ENCODE measurements at places on chromosomes 4 and X. TPM values are rescaled to one million over a fixed set of nuclear protein-coding genes. Genes with fewer than 3 reads are reported as not detected.

Gene CTAG1B
- total RNA-seq = not detected

DNA sequence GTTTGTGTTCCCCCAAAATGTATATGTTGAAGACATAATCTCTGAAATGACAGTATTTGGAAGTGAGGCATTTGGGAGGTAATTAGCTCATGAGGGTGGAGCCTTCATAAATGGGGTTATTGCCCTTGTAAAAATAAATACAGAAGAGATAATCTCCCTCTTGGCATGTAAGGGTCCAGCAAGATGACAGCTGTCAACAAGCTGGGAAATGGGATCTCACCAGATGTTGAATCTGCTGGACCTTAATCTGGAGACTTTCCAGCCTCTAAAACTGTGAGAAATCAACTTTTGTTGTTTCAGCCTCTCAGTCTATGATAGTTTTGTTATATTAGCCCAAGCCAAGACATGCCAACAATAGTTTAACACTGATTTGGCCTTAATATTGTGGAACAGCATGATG is 438.2 kb upstream of the PCDH7 start:
- H3K4me1 ChIP-seq = no peaks in the 10 kb centered on the region
- H3K27ac ChIP-seq = no peak overlapping the region
- H3K36me3 ChIP-seq = no peaks in the 10 kb centered on the region

DNA sequence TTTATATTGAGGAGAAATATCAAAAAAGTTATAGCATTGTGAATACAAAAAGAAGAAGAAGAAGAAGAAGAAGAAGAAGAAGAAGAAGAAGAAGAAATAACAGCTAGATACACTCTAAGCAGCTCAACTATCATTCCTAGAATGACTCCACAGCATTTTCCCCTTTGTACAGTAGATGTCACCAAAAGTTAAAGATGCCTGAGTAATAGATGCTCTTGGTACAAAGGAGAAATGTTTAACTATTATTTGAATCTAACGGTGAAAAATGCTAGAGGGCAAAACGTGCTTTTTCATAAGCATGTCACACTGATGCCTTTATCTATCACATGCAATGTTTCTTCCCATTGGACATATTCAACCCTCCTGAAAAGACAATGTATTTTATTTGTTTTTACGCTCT is 178.4 kb upstream of the GPRIN3 start:
- no peak overlapping the region for H3K27ac ChIP-seq
- no peak for DNase-seq
- H3K4me3 ChIP-seq = no peak overlapping the region
- H3K27me3 ChIP-seq = 0 out of 2 replicates have a peak, but pooled peaks cover 3% of the 10 kb centered on the region

DNA sequence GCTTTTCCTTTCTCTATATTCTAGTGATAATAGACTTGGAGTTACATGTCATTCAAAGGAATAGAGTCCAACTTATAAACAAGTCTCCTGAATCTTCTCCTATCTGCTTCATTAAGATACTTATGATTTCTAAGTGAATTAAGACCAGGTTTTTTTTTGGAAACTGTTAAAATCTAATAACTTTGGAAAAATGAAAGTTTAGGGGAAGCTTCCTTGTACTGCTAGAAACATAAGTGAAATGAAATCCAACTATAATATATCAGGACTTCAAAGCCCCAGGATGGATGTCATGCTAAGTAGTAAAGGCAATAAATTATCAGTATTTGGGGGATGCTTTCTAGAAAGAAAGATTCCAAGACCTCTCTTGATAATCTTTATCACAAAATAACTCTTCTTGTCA is 24.8 kb downstream of the GRIA2 start:
- H3K36me3 ChIP-seq = no peaks in the 10 kb centered on the region
- no peaks in the 10 kb centered on the region for H3K4me1 ChIP-seq
- no peak for DNase-seq
- no peak overlapping the region for H3K4me3 ChIP-seq

- no peaks in the 10 kb centered on the region for H3K27me3 ChIP-seq
- H3K4me3 ChIP-seq = no peak overlapping the region
- no peak for DNase-seq
- H3K27ac ChIP-seq = no peak overlapping the region
- H3K4me1 ChIP-seq = no peaks in the 10 kb centered on the region
Measured at GRCh38 chr4:164060456-164060855, 566.0 kb downstream of the TMA16 start.
